Uterus (tissue), 4 donors: ENCODE measurements at places on chromosomes 12 and 14. TPM values are rescaled to one million over a fixed set of nuclear protein-coding genes. Genes with fewer than 3 reads are reported as not detected.

The CLEC7A gene
- total RNA-seq = 4.8 TPM

The ANO4 gene
- under 0.01 TPM for total RNA-seq

The LRCOL1 gene
- total RNA-seq = 7.1 TPM

DNA sequence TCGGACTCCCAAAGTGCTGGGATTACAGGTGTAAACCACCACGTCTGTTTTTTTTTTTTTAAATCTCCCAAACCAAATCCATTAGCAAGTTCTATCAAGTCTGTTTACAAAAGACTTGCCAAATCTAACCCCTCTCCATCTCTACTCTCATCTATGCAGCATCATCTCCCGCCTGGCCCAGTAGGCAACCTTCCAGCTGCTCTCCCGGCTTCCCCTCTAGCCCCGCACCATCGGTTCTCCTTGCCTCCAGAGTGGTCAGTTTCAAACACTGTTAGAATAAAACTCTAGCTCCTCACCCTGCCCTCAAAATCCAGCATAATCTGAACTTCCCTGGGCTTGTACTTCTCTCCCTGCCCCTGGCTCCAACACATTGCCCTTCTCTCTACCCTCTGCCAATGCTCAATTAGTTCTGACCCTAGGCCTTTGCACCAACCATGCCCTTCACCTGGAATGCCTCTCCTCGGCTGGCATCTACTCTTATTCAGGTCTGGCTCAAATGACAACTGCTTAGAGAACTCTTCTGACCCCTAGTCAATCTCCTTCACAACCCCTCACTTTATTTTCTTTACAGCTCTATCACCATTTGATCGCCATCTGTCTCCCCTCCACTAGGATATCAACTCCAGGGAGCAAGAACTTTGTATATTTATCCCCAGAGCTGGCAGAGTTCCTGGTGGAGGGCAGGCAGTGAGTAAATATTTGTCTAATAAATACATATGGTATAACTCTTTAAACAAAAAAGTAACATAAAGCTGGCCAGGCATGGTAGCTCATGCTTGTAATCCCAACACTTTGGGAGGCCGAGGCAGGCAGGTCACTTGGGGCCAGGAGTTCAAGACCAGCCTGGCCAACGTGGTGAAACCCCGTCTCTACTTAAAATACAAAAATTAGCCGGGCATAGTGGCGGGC is 4.9 kb downstream of the WSB2 start:
- DNase-seq = no peak

GRCh38 chr12:59595565-59595882 is 305 bp upstream of the SLC16A7 start:
- DNase-seq = no peak
